Frontal cortex (tissue), 4 donors: ENCODE measurements at places on chromosomes 1 and 21.

DNA sequence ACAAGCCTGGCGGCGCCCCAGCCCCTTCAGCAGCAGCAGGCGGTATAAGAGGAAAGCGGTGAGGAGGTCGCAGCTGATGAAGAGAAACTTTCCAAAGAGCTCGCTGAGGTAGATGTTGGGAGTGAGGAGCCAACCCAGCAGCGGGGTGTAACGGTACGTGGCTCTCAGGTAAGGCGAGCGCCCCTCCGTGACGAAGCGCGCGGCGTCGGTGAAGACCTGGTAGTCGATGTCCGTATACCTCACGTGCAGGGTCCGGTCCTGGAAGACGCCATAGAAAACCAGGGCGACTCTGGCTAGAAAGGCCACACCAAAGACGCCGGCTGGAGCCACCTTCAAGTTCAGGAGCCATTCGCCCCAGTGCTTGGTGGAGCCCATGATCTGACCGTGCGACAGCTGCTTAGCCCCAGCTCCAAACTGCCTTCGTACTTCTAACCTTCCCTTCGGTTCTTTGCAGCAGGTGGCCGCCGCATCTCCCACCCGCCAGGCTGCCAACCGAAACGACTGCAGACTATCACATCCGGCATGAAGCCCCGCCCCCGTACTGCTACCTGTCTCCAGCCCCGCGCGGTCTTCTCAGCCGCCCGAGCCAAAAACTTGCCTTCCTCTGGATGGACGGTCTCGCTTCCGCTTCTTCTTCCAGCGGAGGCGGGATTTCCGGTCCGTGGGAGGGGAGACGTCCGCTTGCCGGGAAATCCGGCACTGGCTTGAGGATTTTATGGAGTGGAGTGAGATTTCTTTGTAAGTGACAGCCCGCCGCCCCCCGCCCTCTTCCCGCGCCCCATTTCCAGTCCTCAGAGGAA lies at the start of gene PIGM:
Gene PIGM (minus strand): TSS at position 626 of the 800 bp plus-strand sequence. CDS start 251 bp downstream, at position 375.
- DNase-seq, result peak; percentile 57

- no peak for DNase-seq
These were observed 120.8 kb downstream of the GREM2 start for GRCh38 chr1:240491156-240491555.

GRCh38 chr1:200217703-200218102 lies 190.2 kb downstream of the NR5A2 start:
- DNase-seq, result no peak

- no peak for DNase-seq
These were observed 37.0 kb upstream of the CAMK1G start for GRCh38 chr1:209546390-209547085.

DNA sequence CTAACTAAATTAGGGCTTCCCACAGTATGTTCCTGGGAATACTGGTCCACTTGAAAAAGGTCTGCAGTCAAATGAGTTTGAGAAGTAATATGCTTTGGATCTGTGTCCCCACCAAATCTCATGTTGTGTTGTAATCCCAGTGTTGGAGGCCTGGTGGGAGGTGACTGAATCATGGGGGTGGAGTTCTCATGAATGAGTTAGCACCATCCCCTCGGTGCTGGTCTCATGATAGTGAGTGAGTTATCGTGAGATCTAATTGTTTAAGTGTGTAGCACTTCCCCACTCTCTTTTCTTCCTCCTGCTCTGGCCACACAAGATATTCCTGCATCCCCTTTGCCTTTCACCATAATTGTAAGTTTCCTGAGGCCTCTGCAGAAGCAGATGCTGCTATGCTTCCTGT lies 16.9 kb upstream of the DMRTB1 start:
- no peak for DNase-seq

DNA sequence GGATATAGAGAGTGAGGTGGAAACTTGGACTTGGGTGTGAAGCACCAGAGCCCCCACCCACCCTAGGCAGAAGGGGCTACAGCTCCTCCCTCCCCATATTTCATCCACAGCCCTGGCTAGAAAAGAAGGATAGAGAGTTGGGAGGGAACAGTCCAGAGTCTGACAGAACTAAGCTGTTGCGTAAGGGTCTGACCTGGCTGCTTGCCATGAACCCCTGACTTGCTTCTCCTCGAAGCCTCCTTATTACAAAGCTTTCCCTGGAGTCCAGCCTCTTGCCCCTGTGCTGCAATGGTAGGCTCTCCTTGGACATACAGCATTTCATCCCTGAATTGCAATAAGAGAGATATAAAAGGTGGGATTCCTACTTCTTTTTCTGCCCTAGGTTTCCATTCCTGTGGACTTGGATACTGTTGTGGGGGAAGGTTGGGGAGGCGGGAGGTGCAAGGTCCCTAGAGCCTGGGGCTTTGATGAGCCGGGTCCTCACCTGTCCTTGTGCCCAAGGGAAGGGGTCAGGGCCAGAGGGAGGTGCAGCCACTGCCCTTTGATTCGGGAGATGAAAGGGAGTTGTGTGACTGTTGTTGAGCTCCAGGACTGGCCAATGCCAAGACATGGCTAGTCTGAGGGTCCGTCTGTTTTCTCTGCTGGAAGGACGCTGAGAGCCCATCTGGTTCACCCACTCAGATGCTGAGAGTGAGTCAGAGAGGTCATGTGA lies 2.7 kb downstream of the RHBG start:
- DNase-seq, result no peak

- DNase-seq, result no peak
These were observed 26.2 kb downstream of the RGS7 start for GRCh38 chr1:241330619-241331327.
